Fibroblast of skin of scalp (primary cell): ENCODE measurements at places on chromosomes 13 and 19.
A peak's percentile ranks its signal among the peaks of the same experiment; 100 is the strongest.

GRCh38 chr19:56955637-56956216, 115.2 kb upstream of the PEG3 start:
- no peak for DNase-seq

- peak; percentile 40 for DNase-seq
Observed at GRCh38 chr19:19461671-19462622, 53.4 kb downstream of the TSSK6 start.

DNA sequence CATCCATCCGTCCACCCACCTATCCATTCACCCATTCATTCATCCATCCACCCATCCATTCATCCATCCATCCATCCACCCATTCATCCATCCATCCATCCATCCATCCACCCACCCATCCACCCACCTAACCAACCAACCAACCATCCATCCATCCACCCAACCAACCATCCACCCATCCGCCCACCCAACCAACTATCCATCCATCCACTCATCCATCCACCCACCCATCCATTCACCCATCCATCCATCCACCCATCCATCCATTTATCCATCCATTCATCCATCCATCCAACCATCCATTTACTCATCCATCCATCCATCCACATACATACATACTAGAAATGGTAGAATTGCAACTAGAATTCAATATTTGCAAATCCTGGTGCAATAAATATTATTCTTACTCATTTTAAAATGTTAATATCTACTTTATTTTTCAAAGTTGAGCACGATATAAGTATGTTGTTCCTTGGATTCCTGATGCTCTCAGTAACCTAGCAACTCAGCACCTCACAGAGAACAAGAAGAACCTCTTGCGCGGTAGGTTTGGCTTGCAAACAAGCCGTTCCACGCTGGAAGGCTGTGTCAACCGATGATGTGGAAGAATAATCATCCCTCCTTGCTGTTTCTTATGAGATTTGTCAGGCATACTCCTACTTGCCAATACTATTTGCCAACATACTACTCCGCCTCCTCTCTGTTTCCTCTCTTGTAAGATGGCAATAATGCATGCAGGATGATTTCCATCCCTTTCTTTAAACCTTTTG, 111.7 kb downstream of the GNG7 start:
- DNase-seq = no peak

GRCh38 chr19:16612636-16613035, 15.4 kb downstream of the MED26 start:
- DNase-seq = no peak

DNA sequence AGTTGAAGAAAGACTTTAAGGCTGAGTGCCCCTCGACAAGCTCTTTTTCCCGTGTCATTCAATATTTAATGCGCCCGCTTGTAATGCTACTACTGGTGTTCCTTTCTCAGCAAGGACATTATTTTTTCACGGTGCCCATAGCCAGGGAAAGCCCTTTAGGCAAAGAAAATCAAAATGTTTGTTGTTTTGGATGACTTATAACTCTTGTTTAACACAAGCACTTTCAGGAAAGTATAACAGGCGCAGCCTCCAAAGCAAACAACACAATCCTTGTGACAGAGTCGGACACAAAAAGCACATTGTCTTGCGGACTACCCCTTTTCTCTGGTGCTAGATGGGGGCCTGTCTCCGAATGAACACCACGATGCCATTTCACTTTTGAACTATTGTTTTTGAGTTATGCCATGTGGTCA, 12.4 kb downstream of the ZIC5 start:
- no peak for DNase-seq
